Activated naive CD4-positive, alpha-beta T cell (primary cell): ENCODE measurements at places on chromosomes 7 and 10.
A peak's percentile ranks its signal among the peaks of the same experiment; 100 is the strongest.

- no peak for DNase-seq
Observed at GRCh38 chr10:11261687-11262493, 244.2 kb downstream of the CELF2 start.

- no peak for DNase-seq
Observed at GRCh38 chr10:102580230-102580629, 64.0 kb upstream of the TRIM8 start.

DNA sequence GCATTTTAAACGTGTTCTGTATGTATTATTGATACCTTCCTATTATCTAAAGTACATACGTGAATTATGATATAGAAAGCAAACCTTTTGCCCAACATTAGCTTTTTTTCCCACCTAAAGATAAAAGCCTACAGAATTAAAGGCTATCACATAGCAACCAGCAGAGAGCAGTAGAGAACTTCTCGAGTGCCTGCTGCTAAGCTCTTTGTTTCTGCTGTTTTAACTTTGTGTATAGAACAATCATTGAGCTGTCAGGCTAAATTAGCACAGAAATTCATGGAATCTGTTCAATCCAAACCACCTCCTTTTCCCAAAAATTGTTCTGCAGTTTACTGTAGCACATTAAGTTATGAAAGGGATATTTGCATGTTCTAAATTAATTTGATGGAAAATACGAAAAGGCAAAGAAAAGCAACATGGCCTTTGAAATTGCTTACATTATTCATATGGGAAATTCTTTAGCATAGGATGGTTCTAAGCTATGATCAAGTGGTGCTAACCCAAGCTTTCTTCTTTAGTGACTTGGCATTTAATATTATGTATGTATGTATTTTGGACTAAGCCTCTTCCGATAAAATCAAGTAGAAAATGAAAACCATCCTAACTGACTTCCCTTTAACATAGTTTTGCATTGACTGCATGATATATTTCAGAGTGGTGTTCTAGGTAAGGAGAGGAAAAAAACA, 1288.5 kb downstream of the GATA3 start:
- DNase-seq, result no peak

DNA sequence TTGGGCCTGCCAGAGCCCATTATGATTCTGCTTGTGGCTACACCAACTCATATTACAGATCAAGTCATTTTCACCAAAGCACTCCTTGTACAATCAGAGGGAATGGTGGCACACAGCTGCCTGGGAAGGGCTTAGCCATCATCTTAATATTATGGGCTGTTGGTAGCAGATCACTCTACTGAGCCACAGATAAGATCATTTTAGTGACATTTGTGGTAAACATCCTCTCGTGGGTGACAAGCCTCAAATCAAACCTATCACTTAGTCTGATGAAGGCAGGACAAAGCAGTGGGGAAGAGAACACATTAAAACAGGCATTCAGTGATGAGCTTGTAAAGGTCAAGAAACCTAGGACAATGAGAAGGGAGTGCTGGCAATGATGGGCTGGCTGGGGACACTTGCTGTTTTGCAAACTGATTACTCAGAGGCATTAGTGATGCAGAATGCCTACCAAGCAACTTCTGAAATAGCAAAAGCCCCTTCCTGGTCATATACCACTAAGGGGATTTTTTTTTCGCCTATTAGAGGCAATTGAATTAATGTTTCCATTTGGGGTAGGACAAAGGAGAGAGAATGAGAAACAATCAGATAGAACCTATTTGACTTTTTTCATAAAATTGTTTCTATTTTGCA, 137.5 kb upstream of the WDR11 start:
- no peak for DNase-seq

- DNase-seq, result no peak
Observed at GRCh38 chr10:98168147-98168546, 33.7 kb downstream of the R3HCC1L start.

- DNase-seq, result no peak
Observed at GRCh38 chr7:120979765-120980499, 8.6 kb upstream of the CPED1 start.

DNA sequence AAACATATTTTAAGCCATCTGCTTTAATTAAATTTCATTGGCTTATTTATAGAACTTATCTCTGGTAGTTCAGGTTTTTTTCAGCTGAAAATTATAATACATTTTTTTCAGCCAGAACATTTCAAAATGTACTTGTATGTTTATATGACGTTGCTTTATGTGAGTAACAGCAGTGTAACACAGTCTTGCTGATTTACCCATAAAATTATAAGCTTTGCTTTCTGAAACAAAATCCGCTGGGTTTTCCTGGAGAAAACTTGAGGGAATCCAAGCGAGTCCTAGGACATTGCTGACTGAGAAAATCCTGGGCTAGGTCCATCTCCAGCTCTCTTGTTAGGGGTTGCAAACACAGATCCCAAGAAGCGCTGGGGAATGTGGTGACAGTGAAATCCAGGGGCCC, 112.2 kb upstream of the GATA3 start:
- no peak for DNase-seq

GRCh38 chr7:92456236-92456635, 9.0 kb downstream of the GATAD1 start:
- no peak for DNase-seq

GRCh38 chr10:128922172-128922571, 544.9 kb upstream of the MGMT start:
- DNase-seq, result no peak

DNA sequence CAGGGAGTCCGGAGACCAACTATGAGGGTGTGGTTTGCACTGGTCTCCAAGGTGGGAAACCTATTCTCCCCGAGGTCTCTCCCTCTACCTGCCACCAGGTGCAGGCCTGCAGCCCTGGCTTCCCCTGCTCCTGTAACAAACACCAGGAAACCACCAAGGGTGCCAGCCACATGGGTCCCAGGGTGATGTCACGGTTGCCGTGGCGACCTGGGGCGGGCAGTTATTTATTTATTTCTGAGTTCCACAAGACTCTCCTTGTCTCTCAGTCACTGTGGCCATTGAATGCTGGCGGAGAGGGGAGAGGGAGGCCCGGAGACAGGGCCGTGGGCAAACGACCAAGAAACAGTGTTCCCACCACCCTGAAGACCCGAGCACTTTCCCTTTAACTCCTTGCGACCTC, 27.0 kb downstream of the MMD2 start:
- no peak for DNase-seq

- DNase-seq, result no peak
Observed at GRCh38 chr7:131326576-131326975, 1.1 kb upstream of the MKLN1 start.

GRCh38 chr7:44978511-44979366, at the start of gene MYO1G:
TSS of gene MYO1G (minus strand) at chr7:44979015. CDS start at chr7:44978961, 54 bp downstream.
- DNase-seq, result peak; percentile 26

DNA sequence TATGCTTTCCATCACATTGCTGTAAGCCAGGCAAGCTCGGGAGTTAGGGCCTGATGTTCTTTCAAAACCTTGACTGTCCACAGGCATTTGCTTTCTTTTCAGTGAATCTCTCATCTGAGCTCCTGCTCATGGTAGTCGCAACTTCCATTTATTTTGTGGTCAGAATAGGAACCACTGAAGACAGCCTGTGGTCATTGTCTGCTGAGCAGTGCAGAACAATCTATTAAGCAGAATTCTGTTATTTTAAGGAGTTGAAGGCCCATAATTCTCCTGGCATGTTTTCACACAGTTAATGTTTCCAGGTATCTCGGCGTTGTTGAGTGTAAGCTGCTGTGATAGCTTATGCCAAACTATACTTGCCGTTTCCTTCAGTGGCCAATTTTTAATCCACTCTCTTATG, 491.1 kb upstream of the AKR1E2 start:
- DNase-seq, result no peak
